NCI-H345 (cell line): ENCODE measurements at places on chromosomes 3 and 15.

GRCh38 chr3:65627062-65627461 lies 411.7 kb downstream of the MAGI1 start:
- no peak for DNase-seq

- no peak for DNase-seq
These were observed 37.1 kb upstream of the ST3GAL6 start for GRCh38 chr3:98726084-98726483.

DNA sequence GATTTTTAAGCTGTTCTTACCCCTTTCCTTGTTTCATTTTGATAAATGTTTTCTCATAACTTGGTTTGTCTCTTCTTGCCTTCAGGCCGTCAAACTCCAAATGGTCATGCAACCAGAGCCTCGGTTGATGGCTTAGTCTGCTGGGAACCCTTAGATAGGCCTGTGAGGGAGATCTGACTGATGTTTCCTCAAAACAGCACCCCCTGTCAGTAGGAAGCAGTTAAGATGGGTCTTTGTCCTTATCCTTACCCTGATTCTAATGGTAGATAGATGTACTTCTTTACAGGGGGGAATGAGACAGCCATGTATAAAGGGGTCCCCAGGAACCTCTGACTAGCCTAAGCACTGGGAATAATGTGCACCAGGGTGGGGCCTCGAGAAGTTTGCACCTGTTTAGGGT lies 16.3 kb upstream of the OR5H1 start:
- DNase-seq: no peak

- peak; percentile 65 for DNase-seq
These were observed 1.1 kb upstream of the EPHA6 start for GRCh38 chr3:96813134-96813819.

DNA sequence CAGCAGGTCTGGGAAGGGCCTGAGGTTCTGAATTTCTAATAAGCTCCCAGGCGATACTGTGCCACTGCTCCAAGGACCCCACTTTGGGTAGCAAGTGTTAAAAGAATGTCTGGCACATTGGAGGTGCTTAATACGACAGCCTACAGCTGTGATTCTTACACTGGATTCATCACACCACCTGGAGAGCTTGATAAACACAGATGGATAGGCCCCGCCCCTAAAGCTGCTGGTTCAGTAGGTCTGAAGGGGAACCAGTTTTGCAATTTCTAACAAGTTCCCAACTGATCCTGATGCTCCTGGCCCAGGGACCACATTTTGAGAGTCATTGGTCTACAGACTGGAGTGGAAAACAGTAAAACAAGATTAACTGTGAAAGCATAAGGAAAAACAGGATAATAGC lies 124.8 kb upstream of the ST8SIA2 start:
- DNase-seq: peak; percentile 69

- DNase-seq: no peak
These were observed 246.0 kb downstream of the MYRIP start for GRCh38 chr3:40055361-40055760.

GRCh38 chr3:176247191-176247590 lies 950.1 kb downstream of the TBL1XR1 start:
- no peak for DNase-seq

DNA sequence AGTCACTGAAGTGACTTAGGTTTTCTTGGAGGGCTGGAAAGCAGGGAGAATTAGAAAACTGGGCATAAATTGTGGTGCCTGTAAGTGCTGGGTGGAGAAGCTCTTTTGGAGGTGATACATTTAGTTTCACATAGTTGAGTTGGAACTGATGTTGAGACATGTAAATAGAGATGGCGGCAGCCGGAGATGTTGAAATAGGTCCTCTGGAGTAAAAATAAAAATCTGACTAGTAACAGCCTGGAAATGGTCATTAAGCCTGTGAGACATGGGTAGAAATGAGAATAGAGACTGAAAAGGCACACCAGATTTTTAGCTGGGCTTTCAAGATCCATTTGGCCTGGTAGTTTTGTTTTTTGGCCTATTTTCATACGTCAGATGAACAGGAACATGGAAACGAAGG lies 2.9 kb upstream of the NIT2 start:
- DNase-seq: no peak

DNA sequence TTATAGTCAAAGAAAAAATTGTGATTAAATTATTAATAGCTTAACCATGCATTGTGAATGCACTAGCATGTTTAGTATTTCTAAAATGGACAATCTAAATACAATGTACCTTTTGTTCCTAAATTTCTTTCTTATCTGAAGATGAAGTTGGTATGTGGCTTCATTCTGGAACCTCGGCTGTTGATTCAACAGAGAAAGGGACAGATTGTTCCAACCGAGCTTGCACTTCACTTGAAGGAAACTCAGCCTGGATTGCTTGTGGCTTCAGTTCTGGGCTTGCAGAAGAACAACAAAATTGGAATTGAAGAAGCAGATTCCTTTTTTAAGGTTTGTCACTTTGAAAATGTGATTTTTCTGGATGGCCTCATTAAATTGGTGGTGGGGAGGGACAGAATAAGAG lies 32.6 kb downstream of the HPS3 start:
- no peak for DNase-seq
